ENCODE measurements at places on chromosomes 2 and 18.

DNA sequence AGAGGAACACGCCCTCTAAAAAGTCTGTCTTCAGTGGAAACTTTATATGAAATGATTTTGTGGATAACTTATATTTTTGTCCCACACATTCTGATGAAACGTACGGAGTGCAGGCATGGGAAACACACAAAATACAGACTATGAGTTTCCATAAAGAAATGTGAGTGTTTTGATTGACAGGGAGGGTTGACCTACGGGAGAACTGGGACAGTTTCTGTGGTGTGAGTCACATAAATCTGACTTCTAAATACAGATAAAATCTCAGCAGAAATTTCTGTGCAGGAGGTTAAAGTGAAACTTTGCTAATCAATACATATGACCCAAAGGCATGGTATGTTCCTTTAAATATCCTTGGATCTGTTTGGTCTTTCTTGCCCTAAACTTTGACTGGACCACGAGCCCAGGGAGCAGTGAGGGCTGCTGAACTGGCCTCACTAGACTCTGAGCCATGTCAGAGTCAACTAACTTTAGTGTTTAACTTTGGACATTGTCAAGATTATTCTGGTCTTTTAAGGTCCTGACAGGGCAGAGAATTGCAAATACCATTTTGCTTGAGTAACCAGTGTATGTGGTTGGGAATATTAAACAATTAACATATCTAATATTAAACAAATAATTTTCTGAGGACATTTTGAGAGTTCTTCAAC is 206.9 kb upstream of the LYPD1 start:
- DNase-seq: no peak

DNA sequence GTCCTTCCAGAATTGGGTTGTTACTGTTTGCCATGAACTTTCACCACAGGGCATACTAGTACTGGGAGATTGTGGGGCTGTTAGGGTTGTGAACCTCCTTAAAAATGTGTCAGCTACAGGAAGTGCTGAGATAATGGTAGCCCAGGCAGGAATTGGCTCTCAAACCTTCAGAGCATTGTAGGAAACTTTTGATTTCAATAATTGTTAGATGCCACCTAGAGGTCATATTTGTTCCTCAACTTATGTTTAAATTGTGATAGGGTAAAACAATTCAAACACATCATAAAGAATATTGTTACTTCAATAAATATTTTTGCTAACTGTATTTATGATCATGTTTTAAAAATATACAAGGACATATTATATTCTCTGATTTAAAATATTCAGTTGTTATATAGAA is 594.6 kb downstream of the ADCYAP1 start:
- no peak for DNase-seq

- DNase-seq: peak; percentile 62
Observed at GRCh38 chr2:45892757-45893156, 241.3 kb downstream of the PRKCE start.

DNA sequence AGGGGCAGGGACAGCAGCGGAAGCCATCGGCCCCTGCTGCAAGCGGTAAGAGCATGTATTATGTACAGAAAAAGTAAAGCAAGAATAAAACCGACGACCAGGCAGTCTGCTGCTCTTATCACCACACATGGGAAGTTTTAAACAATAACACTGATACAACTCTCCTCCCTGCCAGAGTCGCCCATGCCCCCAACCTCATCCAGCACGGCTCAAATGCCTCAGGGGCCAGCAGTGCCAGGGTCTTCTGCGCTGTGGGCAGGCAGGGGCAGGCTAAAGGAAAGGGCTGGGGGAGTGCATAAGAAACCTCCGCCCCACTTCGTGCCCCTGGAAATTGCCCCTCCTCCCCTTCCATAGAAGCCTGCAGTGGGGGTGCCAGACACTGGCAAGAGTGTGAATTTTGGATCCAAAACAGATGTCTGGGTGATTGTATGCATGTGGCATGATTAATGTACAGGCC is 10.1 kb downstream of the TEX51 start:
- DNase-seq: no peak

DNA sequence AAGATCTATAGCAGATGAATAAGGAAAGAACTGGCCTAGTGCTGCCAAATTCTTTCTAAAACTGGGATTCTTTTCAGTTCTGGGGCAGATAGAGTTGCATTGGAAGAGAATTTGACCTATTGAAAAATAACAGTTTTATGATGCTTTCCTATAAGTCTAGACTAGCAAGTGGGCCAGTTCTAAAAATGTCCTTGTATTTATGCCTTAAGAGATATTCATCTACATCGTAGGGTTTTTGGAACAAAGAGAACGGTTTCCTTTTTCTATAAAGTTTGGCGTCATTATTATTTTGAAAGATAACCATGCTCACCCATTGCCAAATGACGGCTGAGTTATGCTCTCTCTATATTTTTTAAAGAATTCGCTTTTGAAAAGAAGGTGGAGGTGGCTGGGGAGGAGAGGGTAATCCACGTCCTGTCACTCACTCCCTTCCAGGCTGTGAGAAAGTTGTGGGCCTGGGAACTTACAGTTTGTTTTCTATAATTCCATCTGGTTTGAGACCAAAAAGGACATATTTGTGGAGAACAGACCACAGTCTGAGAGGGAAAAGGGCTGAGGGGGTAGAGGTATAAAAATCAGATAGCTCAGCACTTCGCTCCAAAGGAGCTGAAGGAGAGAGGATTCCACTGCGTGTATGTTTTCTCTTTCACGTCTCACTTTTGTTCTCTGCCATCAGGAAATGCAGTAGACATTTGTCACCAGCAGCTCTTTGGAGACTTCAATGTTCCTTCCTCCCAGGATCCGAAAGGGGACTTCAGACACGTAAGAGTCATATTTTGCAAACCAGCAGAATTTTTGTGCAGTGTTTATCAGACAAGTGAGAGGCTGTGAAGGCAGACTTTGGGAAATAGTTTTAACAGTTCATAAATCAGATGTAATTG is 281.9 kb upstream of the FN1 start:
- DNase-seq: peak; percentile 33

- no peak for DNase-seq
Observed at GRCh38 chr2:66948234-66948633, 448.9 kb upstream of the ETAA1 start.

GRCh38 chr2:218857371-218858137 is 2.1 kb upstream of the WNT6 start:
- no peak for DNase-seq

GRCh38 chr18:3042379-3042778 is 29.4 kb upstream of the LPIN2 start:
- no peak for DNase-seq

DNA sequence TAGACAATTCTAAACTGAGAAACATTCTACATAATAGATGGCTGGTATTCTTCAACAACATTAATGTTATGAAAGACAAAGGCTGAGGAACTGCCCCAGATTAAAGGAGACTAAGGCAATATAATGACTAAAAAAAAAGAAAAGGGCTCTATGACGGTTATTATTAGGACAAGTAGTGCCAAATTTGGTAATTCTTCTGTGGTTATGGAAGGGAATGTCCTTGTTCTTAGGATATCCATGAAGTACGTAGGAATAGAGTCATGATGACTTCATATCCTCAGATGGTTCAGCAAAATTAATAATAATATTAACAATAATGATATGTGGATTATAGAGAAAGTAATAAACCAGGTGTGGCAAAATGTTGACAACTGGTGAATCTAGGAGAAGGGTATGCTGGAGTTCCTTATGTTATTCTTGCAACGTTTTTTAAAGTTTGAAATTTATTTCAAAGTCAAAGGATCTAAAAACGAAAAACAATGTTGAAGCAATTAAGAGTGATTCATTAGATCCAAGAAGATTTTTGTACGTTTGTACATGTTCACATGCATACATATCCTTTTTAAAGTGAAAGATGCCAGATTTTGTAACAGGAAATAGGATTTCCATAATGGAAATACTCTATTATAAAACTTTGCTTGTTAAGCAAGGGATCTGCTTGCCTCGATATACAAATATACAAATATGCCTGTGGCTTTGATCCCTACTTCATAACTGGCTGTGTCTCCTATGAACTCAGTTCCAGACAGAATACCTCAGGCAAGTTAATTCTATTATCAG is 27.7 kb upstream of the STRN start:
- no peak for DNase-seq

DNA sequence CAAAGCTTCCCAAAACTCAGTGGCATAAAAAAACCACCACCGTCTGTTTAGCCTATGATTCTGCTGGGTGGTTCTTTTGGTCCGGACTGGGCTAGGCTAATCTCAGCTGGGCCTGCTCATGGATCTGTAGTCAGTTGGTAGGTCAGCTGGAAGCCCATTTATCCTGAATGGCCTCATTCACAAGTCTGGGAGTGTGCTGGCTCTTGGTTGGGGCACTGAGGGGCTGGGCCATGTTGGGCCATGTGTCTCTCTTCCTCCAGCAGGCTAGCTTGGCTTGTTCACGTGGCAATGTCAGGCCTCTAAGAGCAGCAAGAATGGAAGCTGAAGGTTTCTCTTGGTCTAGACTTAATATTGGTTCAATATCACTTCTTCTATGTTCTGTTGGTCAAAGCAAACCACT is 95.7 kb upstream of the HS6ST1 start:
- DNase-seq: peak; percentile 1

DNA sequence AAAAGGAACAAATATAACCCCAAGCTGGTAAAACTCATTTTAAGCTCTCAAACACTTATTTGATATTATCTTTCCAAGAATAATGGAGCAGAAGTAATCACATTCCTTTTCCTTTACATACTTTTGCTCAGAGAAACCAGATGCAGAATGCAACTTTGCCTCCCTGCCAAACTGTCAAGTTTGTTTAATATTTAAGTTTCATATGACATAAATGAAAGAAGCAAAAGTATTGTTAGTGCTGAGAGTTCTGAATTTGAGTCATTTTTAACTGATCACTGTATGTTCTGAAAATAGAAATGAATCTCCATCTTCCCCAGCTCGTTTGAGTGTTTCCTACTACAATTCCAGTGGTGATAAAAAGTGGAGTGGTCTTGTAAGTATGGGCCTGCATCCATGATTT is 423.4 kb downstream of the PID1 start:
- no peak for DNase-seq

DNA sequence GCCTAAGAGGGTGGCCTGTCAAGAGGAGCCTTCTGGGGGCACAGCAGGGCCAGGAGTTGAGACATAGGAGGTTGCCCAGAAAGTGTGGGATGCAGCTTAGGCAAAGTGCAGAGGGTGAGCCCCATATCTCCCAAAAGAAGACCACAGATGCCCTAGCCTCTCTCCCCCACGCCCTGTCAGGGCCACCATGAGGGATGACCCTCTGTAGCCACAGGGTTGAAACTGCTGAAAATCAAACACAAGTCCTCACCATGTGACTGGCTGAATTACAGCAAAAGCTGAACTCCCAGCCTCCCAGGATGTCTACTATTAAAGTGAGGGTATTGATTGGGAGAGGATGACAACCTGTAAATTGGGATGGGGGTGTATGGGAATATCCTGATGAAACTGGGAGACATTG is 37.4 kb upstream of the ARHGEF4 start:
- no peak for DNase-seq

GRCh38 chr2:27889774-27890145 is 427 bp downstream of the RBKS start:
- no peak for DNase-seq

DNA sequence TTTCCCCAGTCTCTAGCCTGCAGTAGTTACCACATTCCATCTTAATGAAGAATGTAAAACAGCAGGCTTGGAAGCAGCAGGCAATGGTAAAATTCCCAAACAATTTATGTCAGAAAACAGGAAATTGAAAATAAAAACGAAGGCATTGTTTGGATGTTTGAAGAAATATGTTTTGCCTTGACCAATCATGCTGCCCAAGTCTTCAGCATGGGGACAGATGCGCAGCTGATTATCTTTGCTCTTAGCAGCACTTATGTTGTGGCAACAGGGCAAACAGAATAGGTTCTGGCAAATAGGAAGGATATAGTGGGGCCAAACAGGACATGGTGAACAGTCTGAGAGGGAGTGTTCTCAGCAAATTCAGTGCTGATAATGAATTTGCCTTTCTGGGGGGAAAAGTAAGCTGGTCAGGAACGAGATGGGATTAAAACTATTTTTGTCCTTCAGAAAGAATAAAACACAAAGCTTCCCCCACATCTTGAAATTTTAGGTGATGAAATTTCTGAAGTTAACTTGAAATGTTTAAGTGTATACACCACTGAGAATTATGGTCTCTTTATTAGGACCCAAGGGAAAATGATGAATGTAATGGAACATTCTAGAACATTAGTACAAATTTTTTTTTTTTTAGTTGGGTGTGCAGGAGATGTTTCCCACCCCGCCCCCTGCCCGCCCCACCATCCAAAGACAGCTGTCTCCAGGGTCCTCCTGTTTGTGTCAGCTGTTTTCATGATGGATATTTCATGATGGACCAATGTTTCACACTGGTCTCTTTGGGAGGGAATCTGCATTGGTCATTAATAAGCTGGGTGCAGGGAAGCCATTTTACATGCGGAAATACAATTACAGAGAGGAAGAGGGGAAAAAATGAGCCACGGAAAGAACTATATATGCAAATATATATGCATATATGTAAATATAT is 239.5 kb upstream of the REV1 start:
- peak; percentile 42 for DNase-seq

GRCh38 chr2:231664727-231665126 is 43.6 kb upstream of the PTMA start:
- DNase-seq: no peak

DNA sequence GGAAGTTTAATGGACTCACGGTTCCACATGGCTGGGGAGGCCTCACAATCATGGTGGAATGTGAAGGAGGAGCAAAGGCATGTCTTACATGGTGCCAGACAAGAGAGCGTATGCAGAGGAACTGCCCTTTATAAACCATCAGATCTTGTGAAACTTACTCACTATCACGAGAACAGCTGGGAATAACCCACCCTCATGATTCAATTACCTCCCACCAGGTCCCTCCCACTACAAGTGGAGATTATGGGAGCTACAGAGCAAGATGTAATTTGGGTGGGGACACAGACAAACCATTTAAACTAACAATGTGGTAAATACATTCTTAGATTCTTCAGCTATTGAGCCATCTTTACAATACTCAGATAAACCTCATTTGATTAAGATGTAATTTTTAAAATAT is 176.1 kb downstream of the SH3BP4 start:
- DNase-seq: no peak

GRCh38 chr2:221571025-221571550 is 1.0 kb downstream of the EPHA4 start:
- DNase-seq: peak; percentile 72

- DNase-seq: no peak
Observed at GRCh38 chr18:74397572-74397971, 59.5 kb downstream of the DIPK1C start.

- DNase-seq: no peak
Observed at GRCh38 chr2:201176081-201176481, 6.9 kb upstream of the CASP10 start.

DNA sequence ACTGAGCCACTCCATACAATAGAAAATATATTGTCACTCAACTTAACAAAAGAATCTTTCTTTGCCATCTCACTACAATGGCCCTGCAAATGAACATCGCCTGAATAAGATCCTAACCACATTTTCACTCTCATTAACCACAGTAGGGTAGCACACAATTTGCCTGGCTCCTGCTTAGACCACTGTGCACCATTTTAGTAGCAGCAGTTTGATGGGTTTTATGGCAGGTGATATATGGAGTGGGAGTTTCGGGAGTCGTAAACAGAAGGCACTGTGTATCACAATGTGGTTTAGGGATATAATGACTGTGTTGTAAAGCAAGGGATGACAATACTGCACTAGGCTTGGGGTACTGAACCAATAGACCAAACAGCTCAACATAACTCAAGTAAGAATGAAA is 617.4 kb downstream of the BCL11A start:
- no peak for DNase-seq

Data from right hindlimb (tissue), 1 donor.